Gastrocnemius medialis (tissue), 4 donors: ENCODE measurements at places on chromosomes 3 and 15. TPM values are rescaled to one million over a fixed set of nuclear protein-coding genes. Genes with fewer than 3 reads are reported as not detected.
A peak's percentile ranks its signal among the peaks of the same experiment; 100 is the strongest.

GRCh38 chr3:15872807-15873206 lies 75.0 kb upstream of the ANKRD28 start:
- H3K27ac ChIP-seq, result no peak overlapping the region
- no peak overlapping the region for H3K4me3 ChIP-seq
- no peak for DNase-seq
- no peaks in the 10 kb centered on the region for H3K4me1 ChIP-seq
- H3K27me3 ChIP-seq, result no peaks in the 10 kb centered on the region

GRCh38 chr3:94092086-94092485 lies 29.2 kb downstream of the NSUN3 start:
- H3K27me3 ChIP-seq, result no peaks in the 10 kb centered on the region
- DNase-seq, result no peak
- no peaks in the 10 kb centered on the region for H3K36me3 ChIP-seq
- H3K4me3 ChIP-seq, result no peak overlapping the region
- no peaks in the 10 kb centered on the region for H3K4me1 ChIP-seq

GRCh38 chr3:119223511-119223910 lies 17.2 kb downstream of the B4GALT4 start:
- DNase-seq, result no peak
- H3K4me1 ChIP-seq, result no peaks in the 10 kb centered on the region
- H3K27ac ChIP-seq, result no peak overlapping the region
- H3K27me3 ChIP-seq, result no peaks in the 10 kb centered on the region

Gene CIDEC
- total RNA-seq, result 2.9 TPM

Gene PLSCR5
- total RNA-seq, result not detected

DNA sequence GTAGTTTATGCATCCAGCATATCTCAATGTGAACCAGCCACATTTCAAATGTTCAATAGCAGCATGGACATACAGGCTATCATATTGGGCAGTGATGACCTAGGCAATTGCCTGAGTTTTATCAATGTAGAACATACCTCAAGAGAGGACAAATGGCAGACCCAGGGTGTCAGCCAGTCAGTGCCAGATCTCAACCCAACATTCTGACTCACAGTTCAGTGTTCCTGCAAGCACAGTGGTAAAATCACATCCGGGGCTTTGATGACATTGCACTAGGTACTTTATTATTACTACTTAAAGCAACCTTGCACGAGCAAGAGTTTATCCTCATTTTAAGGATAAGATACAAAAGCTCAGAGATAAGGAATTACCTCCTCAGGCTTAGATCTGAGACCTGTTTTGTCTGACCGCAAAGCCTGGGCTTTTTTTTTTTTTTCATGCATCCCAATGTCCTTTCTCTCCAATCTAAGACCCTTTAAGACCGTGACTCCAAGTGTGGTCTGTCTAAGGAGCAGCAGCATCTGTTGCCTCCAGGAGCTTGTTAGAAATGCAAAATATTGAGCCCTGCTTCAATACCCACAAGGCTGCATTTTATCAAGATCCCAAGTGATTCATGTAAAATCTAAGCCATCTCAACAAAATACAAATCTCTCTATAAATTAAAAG lies 60.1 kb downstream of the SLC12A1 start:
- H3K4me1 ChIP-seq, result no peaks in the 10 kb centered on the region
- no peaks in the 10 kb centered on the region for H3K36me3 ChIP-seq
- H3K4me3 ChIP-seq, result no peak overlapping the region
- no peaks in the 10 kb centered on the region for H3K27me3 ChIP-seq

DNA sequence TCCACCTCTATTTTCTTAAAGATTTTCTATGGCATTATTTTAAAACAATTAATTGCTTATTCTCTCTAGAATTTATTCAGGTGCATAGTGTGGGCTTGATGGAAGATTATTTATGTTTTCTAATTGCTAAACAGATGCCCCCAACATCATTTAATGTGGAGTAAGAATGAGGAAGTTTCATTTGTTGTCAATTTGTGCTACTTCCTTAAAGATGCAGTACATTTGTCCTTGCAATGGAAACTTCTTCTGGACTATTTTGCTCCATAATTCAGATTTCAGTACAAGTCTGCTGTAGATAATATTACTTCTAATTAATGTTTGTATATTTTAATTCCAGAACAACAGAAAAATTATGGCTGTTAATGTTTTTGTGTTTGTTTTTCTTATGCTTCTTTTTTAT lies 104.8 kb downstream of the TGFBR2 start:
- H3K27ac ChIP-seq, result no peak overlapping the region
- H3K36me3 ChIP-seq, result no peaks in the 10 kb centered on the region
- no peak overlapping the region for H3K4me3 ChIP-seq

DNA sequence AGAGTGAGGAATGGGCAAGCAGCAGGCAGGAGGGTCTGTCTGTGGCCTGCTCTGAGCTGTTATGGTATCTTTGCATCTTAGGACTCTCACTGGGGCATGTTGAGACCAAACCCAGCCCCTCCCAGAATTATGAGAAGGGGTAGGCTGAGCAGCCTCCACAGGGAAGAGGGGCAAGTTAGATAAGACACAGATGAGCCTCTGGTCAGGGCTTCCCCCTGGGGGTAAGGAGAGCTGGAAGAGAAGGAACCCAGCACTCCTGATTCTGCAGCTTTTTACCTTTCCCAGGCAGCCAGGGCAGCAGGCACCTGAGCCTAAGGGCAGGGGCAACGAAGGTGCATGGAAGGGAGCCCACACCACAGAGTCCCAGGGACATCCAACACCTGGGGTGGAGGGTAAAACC lies 19.3 kb downstream of the DUOX1 start:
- H3K36me3 ChIP-seq, result no peaks in the 10 kb centered on the region
- no peak overlapping the region for H3K27ac ChIP-seq
- no peaks in the 10 kb centered on the region for H3K4me1 ChIP-seq
- H3K27me3 ChIP-seq, result peaks cover 8% of the 10 kb centered on the region

DNA sequence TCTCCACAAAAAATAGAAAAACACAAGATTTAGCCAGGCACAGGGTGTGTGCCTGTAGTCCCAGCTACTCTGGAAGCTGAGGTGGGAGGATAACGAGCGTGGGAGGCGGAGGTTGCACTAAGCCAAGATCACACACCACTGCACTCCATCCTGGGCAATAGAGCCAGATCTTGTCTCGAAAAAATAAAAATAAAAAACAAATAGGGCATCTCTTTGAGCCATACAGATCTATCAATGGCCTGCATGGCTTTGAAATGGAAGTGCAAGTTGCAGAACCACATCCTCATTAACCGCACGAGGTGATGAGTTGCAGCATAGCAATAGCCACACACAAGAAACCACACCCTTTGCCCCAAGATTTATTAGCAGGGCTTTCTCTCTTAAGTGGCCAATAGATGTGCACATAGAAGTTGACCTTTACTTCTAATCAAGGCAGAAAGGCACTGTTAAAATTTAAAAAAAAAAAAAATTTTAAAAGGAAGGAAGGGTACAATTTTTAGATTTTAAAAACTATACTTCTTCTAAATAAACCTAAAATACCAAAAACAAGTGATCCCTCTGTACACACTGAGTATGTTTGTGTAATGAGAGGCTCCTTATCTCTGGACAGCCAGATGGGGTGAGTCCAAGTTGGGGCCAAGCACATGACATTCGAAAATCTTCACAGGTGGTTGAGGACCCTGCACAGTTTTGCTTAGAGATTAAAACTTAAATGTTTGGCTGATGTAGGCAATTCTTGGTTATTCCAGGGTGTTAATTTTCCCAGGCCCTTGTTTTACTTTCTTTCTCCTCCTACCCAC lies 53.4 kb downstream of the FILIP1L start:
- peaks cover 68% of the 10 kb centered on the region for H3K4me1 ChIP-seq
- no peaks in the 10 kb centered on the region for H3K27me3 ChIP-seq
- no peaks in the 10 kb centered on the region for H3K36me3 ChIP-seq
- no peak for DNase-seq
- peak overlapping the region; percentile 68 for H3K27ac ChIP-seq

DNA sequence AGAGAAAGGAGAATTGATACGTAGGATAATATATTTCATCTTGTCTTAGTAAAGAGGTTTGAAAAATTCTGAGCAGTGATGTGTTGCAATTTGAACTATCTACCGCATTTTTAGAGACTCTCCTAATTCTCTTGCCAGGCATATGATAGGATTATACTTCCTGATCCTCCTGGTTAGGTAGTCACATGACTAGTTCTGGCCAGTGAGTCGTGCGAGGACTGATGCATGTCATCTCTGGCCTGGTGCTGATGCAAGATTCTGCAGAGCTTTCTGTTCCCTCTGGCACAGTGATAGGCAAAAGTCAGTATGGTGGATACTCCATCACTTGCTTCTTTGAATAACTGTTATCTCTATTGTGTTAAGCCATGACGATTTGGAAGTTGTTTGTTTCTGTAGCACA lies 277.6 kb upstream of the NAALADL2 start:
- no peaks in the 10 kb centered on the region for H3K4me1 ChIP-seq
- H3K27me3 ChIP-seq, result no peaks in the 10 kb centered on the region
- no peak for DNase-seq
- H3K36me3 ChIP-seq, result no peaks in the 10 kb centered on the region
- H3K27ac ChIP-seq, result no peak overlapping the region
- no peak overlapping the region for H3K4me3 ChIP-seq

DNA sequence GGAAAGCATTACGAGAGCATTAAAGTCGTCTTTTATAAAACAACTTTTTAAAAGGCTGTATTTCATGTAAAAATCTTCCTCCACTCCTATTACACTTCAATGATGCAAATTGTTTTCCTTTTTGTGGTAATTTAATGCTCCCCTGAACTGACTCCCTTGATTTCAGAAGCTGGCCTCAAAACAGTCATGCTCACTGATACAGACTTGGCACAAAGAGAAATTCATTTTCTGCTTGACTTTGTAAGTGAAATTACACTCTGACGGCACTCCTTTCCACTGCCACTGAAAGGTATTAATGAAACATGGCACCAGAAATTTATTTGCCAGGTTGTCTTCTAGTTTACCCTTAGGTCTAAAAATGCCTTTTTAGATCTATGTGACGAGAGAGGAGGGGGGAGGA lies 215.5 kb downstream of the LRRC3B start:
- H3K4me1 ChIP-seq, result peaks cover 16% of the 10 kb centered on the region
- H3K36me3 ChIP-seq, result no peaks in the 10 kb centered on the region
- H3K4me3 ChIP-seq, result no peak overlapping the region
- no peak overlapping the region for H3K27ac ChIP-seq

Gene EDEM1
- 10.8 TPM for total RNA-seq

DNA sequence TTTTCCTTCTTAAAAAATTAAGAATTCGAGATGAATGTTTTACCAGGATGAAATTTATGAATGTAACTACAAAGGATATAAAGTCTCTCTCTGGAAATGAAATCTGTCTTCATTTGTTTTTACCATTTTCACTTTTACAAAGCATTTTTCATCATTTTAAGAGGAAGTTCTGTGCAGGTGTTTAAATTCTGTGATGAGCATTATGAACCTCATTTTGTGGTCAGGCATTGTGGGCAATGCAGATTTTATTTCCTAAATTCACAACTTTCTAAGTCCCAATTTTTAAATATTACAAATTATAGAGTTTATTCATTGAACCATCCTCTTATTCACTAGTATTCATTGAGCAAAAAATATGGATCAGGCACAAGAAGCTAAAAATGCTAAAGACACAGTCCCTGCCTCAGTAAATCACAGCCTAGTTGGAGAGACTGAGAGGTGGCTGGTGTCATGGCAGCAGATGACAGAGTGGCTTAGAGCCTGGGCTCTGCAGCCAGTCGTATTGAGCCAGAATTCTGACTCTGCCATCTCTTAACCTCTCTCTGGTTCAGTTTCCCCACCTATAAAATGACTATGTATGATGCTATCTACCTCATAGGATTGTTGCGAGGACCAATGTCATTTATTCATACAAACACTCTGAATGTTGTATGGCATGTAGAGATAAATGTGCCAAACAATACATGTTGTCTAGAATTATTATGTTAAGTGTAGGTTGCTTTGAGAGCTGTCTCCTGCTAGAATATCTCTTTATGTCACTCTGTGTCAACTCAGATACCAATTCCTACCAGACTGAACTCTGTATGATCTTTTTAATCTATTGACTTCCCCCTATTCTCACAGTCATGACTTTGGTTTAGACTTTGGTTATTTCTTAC lies 7.5 kb upstream of the TGFBR2 start:
- no peak for DNase-seq
- H3K27me3 ChIP-seq, result no peaks in the 10 kb centered on the region
- H3K4me3 ChIP-seq, result no peak overlapping the region
- peaks cover 5% of the 10 kb centered on the region for H3K4me1 ChIP-seq
- H3K36me3 ChIP-seq, result no peaks in the 10 kb centered on the region

- no peak for DNase-seq
- H3K36me3 ChIP-seq, result no peaks in the 10 kb centered on the region
- no peak overlapping the region for H3K4me3 ChIP-seq
- no peaks in the 10 kb centered on the region for H3K4me1 ChIP-seq
- H3K27ac ChIP-seq, result no peak overlapping the region
These were observed 27.6 kb upstream of the CXCR6 start for GRCh38 chr3:45915518-45916231.

- no peak overlapping the region for H3K4me3 ChIP-seq
- H3K27me3 ChIP-seq, result no peaks in the 10 kb centered on the region
- H3K4me1 ChIP-seq, result no peaks in the 10 kb centered on the region
- H3K36me3 ChIP-seq, result no peaks in the 10 kb centered on the region
- no peak for DNase-seq
These were observed 38.2 kb downstream of the SHQ1 start for GRCh38 chr3:72810063-72810462.

GRCh38 chr3:27186013-27186412 lies 183.2 kb downstream of the NEK10 start:
- no peak overlapping the region for H3K4me3 ChIP-seq
- no peaks in the 10 kb centered on the region for H3K27me3 ChIP-seq
- no peaks in the 10 kb centered on the region for H3K4me1 ChIP-seq
- H3K36me3 ChIP-seq, result no peaks in the 10 kb centered on the region

- no peak for DNase-seq
- H3K27me3 ChIP-seq, result no peaks in the 10 kb centered on the region
- H3K4me3 ChIP-seq, result no peak overlapping the region
These were observed 22.7 kb downstream of the ABHD6 start for GRCh38 chr3:58260261-58260731.

DNA sequence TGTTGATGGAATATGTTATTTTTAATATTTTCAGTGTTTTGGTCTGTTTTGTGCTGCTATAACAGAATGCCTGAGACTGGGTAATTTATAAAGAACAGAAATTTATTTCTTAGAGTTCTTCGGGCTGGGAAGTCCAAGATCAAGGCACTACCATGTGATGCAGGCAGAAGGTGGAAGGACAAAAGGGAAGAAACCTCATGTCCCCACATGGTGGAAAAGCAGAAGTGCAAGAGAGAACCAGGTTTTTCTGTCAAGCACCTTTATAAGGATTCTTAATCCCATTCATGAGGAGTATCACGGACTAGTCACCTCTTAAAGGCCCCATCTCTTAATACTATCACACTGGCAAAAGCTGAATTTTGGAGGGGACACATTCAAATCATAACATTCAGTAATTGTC lies 57.9 kb upstream of the EPHB3 start:
- H3K27ac ChIP-seq, result no peak overlapping the region
- H3K27me3 ChIP-seq, result peaks cover 14% of the 10 kb centered on the region
- no peaks in the 10 kb centered on the region for H3K36me3 ChIP-seq
- H3K4me3 ChIP-seq, result no peak overlapping the region

Gene USP50
- total RNA-seq, result not detected

GRCh38 chr3:132652640-132653270 lies 6.9 kb downstream of the ACAD11 start:
- DNase-seq, result no peak
- H3K4me1 ChIP-seq, result peaks cover 5% of the 10 kb centered on the region
- no peaks in the 10 kb centered on the region for H3K27me3 ChIP-seq
- no peak overlapping the region for H3K4me3 ChIP-seq
- no peaks in the 10 kb centered on the region for H3K36me3 ChIP-seq
- no peak overlapping the region for H3K27ac ChIP-seq

Gene ADAMTS17
- total RNA-seq, result 12.8 TPM
